ENCODE measurements at places on chromosomes 1 and 21.

GRCh38 chr1:116243333-116244054, 129.6 kb upstream of the ATP1A1 start:
- DNase-seq = no peak

GRCh38 chr1:84121360-84121759, 22.7 kb upstream of the PRKACB start:
- no peak for DNase-seq

DNA sequence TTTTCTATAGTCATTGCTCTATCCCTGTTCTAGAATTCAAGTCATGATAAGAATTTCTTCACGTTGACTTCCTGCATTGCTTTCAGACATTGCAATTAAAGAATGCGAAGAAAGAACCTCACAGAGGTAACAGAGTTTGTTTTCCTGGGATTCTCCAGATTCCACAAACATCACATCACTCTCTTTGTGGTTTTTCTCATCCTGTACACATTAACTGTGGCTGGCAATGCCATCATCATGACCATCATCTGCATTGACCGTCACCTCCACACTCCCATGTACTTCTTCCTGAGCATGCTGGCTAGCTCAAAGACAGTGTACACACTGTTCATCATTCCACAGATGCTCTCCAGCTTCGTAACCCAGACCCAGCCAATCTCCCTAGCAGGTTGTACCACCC, 10.6 kb downstream of the APCS start:
- no peak for DNase-seq

DNA sequence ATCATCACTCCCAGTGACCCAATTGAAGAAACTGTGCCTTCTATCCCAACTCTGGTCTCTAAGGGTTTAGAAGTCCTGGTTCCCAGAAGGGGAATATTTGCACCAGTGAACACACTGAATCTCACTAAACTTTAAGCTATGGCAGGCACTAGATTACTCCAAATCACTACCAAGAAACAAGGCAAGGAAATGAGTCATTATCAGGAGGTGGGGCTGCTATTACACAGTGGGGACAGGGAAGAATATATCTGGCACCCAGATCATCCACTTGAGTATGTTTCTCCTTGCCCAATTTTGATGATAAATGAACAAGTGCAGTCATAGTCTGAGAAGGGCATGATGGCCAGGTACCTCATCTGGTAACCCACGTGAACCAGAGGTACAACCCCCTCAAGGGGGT, 7.0 kb downstream of the MRPL9 start:
- DNase-seq = no peak

DNA sequence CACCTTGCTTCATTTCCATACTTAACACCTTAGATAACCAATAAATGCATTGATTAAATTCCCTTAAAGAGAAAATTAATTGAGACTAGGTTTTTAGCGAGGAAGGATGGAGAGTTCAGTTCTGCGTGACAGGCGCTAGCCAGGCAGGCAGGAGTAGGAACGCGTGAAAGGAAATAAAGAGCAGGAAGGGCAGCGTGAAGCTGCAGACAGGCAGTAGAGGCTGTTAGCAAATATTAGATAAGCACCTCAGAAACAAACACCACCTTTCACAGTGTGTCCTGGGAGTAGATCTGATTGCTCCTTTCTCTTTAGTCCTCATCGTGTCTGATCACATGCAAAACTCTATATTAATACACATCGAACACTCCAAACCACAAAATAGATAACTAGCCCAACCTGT, 282.7 kb upstream of the ADGRL2 start:
- DNase-seq = no peak

- DNase-seq = no peak
These were observed 72.5 kb downstream of the ANGPTL1 start for GRCh38 chr1:178798232-178798861.

GRCh38 chr1:10610901-10611600, 136.3 kb downstream of the PEX14 start:
- no peak for DNase-seq
